ENCODE measurements at places on chromosomes 2 and 18.

GRCh38 chr18:63763831-63764600, 11.2 kb upstream of the SERPINB7 start:
- DNase-seq, result no peak

DNA sequence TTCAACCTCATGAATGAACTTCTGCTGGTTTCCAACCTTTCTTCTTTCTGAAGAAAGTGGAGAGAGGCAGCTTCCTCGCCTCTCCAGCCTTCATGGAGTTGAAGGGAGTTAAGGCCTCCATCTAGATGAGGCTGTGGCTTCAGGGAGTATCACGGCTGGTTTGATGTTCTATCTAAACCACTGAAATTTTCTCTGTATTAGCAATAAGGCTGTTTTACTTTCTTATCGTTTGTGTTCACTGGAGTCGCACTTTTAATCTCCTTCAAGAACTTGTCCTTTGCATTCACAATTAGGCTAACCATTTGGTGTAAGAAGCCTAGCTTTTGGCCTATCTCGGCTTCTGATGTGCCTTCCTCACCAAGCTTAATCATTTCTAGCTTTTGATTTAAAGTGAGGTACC, 19.9 kb upstream of the CTDP1 start:
- no peak for DNase-seq

DNA sequence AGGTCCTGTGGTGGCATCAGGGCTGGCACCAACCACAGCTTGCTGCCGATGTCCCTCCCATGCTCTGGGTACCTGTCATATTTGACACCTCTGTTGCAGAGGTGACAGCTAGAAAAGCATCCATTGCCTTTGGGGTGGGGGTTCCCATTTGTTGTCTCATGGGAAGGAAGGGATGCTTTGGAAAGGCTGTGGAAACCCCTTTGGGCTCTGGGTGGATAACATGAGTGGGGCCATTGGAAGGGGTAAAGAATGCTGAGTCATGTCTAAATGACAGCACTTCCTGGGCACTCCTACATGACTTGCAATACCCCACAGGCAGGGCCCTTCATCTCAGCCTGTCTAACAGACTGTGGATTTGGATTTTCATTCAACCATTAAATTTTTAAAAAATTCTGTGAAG, 27.8 kb downstream of the CTIF start:
- DNase-seq, result no peak

- peak; percentile 91 for DNase-seq
Measured at GRCh38 chr2:66432801-66433694, 1.9 kb upstream of the MEIS1 start.

DNA sequence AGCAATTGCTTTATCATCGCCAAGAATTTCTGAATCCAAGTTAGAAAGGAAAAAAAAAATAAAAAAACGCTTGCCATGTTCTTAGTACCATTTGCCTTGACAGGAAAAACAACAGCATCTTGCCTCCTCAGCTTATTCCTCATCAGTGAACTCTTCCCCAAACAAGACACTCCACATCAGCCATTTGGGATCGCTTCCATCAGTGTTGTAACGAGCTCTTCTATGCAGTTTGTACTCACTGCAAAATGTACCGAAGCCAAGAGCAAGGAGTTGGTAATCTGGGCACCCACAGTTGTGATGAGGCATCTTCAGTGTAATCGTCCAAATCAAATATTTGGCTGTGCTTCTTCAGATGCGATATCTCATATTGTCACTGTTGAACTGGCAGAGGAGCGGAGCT, 503.7 kb downstream of the TMEM182 start:
- DNase-seq, result no peak

GRCh38 chr2:44793322-44793870, 148.1 kb upstream of the SIX3 start:
- DNase-seq, result peak; percentile 21

DNA sequence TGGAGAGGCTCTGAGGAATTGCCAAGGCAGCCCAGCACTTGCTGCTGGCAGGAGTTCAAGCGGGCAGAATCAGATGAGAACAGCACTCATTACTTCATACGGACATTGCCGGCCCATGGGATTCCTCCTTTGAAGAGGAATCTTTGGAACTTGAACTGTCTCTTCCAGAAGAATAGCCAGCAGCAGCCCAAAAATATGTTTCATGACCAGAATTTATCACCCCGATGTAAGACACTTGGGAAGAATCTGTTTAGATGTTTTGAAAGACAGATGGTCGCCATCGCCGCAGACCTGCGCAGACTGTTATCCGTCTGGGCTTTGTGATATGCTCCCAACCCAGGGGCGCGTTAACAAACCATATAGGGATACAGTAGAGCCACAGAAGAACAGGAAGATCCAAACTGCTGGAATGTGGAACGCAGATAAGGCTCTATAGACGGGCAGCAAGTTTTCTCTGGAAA, 3.7 kb upstream of the ADI1 start:
- DNase-seq, result no peak

- no peak for DNase-seq
Measured at GRCh38 chr2:20299113-20299512, 51.5 kb downstream of the PUM2 start.

- no peak for DNase-seq
Measured at GRCh38 chr2:226159875-226160479, 639.6 kb downstream of the IRS1 start.

- DNase-seq, result no peak
Measured at GRCh38 chr2:43194121-43194869, 32.1 kb downstream of the ZFP36L2 start.

- no peak for DNase-seq
Measured at GRCh38 chr2:55581435-55581834, 36.0 kb downstream of the PPP4R3B start.

Data from kidney capillary endothelial cell (primary cell).